ENCODE measurements at places on chromosomes 13 and 19.
A peak's percentile ranks its signal among the peaks of the same experiment; 100 is the strongest.

GRCh38 chr13:99335603-99336002 is 28.4 kb upstream of the GPR183 start:
- no peak for DNase-seq

DNA sequence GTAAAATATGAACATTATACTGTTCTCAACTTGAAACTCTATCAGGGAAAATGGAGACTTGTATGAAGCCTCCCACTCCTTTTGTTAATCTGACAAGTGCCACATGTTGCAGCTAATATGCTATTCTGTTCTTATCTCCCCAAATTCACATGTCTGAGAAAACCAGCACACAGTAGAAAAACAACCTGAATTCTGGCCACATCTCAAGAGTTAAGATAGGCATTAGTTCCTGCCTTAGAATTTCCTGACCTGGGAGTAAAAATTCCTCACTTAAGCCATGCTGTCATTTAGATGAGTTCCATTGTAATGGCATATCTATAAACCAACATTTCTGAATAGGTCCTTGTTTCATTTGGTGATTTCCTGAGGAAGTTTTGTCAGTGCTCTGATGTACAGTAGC is 1098.5 kb downstream of the EFNB2 start:
- no peak for DNase-seq

- no peak for DNase-seq
Measured at GRCh38 chr19:13761423-13761822, 2.9 kb upstream of the MRI1 start.

GRCh38 chr13:50222569-50223332 is 207.5 kb downstream of the KCNRG start:
- DNase-seq, result peak; percentile 37

DNA sequence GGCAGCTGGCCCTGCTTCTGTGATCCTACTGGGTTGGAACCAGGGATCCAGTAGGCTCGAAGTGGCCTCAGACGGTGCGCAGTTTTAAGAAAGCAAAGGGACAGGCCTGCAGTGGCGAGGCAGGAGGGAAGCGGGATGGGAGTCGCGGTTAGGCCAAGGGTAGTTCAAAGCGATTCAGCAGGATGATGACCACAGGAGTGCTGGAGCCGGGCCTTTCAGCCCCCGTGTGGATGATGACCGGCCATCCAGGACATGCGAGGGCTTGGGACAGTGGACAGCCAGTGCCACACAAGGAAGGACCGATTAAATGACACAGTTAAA is 854 bp downstream of the RNASEH2B start:
- DNase-seq, result no peak

DNA sequence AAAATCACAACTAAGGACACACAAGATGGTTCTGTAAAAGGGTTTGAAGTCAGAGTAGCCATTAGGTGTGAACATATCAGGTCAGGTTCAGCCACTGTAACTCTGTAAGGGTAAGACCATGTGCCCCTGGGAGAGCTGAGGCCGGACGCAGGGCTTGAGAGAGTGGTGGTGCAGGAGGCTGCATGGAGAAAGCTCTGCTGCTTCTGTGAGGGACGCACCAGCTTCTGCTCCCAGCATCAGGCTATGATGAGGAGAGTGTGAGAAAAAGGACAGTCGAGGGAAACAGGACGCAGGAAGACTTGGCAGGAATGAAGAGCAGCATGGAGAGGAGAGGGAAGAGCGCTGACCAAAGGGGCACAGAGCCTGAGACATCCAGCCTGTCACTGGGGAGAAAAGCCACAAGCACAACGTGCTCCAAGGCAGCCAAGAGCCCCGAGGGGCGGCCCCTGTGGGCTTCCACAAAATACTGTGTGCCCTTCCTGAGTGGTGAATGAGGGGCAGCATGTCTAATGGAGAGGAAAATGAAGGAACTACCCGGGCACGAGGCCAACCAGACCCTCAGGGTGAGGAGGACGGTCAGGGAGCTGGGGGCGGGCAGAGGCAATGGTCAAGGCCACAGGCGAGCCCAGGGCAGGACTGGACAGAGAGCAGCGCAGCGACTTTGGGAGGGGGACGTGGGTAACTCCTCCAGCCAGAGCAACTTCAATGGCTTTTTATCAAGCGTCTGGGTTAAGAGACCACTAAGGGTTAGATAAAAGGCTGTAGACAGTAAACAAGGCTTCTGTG is 107.7 kb downstream of the COL4A1 start:
- DNase-seq, result no peak

DNA sequence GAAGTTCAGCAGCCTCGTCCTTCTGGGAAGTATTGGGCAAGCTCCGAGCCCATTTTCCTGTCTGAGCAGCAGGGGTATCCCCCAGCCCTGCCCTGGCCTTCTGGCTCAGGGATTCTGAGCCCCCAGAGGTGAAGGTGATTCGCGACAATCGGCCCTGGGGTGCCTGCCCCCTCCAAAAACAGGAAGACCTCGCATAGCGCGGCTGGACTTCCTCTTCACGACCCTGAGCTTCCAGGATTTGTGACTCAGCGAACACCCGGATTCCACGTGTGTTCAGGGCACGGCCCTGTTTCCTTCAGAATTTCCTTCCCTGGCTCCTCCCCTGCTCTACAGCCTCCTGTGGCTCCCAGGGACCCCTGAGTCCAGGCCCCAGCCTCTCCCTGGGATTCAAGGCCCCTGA is at the start of gene SEMA6B:
SEMA6B (minus strand) TSS at position 116 of the 400 bp plus-strand sequence. CDS start 1,227 bp downstream, outside the sequence.
- DNase-seq, result no peak

DNA sequence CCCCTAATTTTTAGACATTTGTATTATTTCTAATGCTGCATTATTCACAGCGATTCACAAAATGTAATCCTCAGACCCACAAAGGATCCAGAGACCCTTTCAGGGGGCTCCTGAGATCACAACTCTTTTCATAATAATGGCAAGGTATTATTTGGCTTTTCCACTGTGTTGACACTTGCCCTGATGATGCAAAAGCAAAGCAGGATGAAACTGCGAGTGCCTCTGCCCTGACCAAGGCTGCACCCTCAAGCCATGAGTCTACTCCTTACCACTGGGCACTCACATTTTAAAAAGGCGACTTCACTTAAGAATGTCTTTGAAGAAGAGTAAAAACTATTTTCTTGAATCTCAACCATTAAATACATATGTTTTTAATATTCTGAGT is 11.4 kb downstream of the ELF1 start:
- no peak for DNase-seq

DNA sequence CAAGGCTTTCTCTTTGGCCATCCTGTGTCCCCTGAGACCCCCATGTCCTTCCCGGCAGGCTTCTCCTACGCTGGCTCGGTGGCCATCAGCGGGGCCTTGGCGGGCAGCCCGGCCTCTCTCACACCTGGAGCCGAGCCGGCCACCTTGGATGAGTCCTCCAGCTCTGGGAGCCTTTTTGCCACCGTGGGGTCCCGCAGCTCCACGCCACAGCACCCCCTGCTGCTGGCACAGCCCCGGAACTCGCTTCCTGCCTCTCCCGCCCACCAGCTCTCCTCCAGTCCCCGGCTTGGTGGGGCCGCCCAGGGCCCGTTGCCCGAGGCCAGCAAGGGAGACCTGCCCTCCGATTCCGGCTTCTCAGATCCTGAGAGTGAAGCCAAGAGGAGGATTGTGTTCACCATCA is 14.2 kb downstream of the PLEKHJ1 start:
- DNase-seq, result no peak

- no peak for DNase-seq
Measured at GRCh38 chr19:6038634-6039405, 60.9 kb upstream of the RANBP3 start.

DNA sequence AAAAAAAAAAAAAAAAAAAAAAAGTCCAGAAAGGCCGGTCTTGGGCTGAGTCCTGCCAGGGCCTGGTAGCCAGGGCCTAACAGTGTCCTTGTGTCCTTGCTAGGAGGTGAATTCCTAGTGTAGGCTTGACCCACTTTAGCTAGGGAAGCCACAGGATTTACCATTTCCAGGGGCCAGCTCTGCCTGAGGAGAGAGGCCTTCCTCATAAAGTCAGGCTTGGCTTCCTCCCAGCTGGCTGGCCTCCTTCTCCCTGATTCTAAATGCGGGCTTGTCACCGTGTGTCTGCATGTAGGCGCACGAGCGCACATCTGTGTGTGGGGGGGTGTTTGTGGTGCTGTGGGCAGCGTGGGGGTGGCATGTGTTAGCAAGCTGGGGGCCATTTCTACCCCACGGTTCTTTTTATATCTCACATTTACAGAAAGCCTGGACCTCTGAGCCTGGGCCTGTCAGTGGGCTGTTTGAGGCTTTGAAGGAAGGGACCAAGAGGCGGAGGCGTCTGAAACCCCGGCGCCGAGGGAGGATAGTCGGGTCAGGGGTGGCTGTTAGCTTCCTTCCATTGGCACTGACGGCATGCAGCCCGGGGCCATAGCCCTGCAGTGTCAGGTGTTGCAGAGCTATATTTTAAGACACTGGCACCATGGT is 31.7 kb downstream of the IER2 start:
- peak; percentile 31 for DNase-seq

GRCh38 chr13:40671956-40672764 is 5.7 kb upstream of the FOXO1 start:
- no peak for DNase-seq

- DNase-seq, result peak; percentile 69
Measured at GRCh38 chr19:29263305-29264135, 50.6 kb upstream of the UQCRFS1 start.

DNA sequence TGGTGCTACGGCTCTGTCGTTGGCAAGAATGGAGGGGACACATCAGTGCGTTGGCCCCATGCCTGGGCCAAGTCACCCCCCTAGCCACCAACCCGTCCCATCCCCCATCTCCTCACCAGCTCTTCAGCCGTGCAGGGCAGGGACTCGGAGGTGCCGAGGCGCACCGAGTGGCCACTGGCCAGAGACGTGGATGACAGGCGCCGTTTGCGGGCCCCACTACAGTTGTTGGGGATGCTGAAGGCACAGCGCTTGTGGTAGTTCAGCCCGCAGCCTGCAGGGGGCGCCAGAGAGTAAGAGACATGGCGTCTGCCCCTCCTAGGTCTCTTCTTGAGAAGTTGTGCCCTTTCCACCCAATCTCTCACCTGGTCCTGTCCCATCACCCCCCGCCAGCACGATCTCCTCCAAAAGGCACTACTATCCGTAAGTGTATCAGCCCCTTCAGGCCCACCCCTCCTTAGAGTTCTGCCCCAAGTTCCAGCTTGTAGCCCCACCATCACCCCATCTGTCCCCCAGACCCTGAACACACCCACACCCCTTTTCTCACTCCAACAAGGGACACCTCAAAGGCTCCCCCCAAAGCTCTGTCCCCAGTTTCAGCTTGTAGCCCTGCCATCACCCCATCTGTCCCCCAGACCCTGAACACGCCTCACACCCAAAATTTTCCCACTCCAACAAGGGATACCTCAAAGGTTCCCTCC is 12.4 kb downstream of the PRKD2 start:
- peak; percentile 95 for DNase-seq

GRCh38 chr13:60328073-60328472 is 68.9 kb upstream of the TDRD3 start:
- no peak for DNase-seq

DNA sequence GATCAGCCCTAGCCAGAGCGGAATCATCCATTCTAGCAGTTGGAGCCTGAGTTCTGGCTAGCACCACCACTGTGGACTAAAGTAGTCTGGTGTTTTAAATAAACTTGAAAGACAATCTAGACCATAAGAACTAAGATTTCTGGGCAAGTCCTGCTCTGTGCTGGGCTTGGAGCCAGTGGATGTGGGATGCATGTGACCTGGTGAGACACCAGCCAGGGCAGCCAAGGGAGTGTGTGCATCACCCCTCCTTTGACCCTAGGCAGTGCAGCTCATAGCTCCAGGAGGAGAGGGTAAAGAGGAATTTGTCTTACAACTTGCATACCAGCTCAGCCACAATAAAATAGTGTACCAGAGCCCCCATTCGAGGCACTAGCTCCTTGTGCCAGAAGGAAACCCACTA is 21.0 kb downstream of the ITGBL1 start:
- DNase-seq, result no peak

DNA sequence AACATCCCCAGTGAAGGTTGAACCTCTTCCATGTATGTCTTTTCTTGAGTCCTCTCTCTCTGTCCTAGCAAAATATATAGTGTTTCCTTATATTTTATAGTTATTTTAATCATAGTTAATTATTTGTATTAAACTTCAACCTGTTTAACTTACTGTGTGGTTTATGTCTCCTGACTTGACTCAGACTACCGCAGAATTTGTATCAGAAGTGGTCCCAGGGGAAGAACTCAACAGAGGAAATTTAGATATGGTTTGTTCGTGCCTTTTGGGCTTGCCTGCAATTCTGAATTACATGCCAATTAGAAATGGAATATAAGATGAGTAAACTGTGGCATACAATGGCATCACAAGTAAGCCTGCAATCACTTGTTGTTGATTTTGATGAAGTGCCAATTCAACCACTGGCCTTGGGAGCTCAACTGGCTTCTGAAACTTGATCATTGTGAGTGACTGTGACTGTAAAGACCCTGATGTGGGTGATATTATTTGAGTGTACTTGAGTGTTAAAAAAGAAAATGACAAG is 1459.5 kb upstream of the PCDH20 start:
- no peak for DNase-seq

DNA sequence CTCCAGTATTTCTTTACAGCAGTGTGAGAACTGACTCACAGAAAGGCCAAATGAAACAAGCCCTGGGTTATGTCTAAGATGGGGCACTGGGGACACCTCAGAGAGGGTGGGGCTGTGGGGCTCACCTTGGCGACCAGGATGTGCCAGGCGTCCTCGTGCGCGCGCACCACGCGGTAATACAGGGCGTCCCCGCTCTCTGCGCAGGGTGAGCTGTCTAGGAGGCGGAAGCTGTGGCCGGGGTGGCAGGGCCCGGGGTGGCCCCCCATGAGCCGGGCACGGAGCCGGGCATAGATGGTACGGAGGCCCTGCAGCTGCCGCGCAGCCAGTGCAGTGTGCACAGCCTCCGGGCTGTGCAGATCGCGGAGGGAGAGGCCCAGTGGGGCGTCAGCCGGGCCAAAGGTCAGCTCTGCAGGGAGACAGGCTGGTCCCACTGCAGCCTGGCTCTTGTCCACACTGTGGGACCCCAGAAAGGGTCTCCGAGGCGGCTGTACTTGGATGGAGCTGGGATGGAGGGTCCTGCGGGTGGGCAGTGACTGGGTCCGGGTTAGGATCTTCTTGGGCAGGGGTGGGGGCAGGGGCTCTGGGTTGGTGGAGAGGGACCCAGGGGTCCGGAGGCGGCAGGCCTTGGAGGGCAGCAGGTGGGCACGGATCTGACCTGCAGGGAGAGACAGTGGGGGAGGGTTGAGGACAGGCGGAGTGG is 3.4 kb downstream of the PEAK3 start:
- DNase-seq, result no peak

DNA sequence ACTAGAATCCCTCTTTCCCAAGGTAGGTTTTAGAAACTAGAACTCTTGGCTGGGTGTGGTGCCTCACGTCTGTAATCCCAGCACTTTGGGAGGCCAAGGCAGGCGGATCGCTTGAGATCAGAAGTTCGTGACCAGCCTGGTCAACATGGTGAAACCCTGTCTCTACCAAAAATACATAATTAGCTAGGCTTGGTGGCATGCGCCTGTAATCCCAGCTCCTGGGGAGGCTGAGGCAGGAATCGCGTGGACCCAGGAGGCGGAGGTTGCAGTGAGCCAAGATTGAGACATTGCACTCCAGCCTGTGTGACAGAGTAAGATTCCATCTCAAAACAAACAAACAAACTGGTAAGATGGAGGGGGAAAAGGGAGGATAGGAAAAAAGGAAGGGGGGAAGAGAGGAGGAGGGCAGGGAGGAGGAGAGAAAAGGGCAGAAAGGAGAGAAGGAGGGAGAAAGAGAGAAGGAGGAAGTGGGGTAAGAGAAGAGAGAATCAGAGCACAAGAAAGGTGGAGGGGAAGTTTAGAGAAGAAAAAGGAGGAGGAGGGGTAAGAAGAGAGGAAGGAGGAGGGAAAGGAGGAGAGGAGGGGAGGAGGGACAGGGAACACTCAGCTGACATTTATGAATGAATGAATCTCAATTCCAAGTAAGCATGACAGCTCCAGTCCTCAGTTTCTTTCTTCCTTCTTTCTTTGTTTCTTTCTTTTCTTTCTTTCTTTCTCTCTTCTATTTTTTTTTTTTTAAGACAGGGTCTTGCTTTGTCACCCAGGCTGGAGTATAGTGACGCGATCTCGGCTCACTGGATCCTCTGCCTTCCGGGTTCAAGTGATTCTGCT is 2.6 kb upstream of the SLC27A1 start:
- no peak for DNase-seq

Data from stimulated activated CD4-positive, alpha-beta T cell treated with anti-CD3 and anti-CD28 coated beads, Interleukin-2, amount 100 ng/mL, for 24 hours (primary cell).